Activated CD8-positive, alpha-beta memory T cell treated with anti-CD3 and anti-CD28 coated beads for 4 hours (primary cell): ENCODE measurements at places on chromosomes 12 and 14.

- DNase-seq, result no peak
Observed at GRCh38 chr14:79166171-79166570, 996.0 kb downstream of the NRXN3 start.

GRCh38 chr12:42118136-42118879 is 26.4 kb downstream of the GXYLT1 start:
- no peak for DNase-seq

DNA sequence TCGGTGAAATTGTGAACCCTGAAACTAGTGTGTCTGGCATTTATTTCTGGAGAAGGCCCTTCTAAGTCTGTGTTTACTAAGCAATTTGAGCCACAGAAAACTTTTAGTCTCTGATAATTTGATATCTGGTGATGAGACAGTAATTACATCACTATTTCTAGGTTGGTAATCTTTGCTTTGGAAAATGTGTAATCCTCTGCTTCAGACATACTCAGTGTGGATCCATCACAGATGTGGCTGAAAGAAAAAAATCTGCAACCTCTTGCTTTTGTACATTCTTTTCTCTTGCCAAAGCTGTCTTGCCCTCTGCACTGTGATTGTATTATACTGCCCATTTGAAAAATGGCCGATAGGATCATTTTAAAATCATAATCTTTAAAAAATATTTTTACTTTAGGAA is 78.1 kb downstream of the PELI2 start:
- no peak for DNase-seq

DNA sequence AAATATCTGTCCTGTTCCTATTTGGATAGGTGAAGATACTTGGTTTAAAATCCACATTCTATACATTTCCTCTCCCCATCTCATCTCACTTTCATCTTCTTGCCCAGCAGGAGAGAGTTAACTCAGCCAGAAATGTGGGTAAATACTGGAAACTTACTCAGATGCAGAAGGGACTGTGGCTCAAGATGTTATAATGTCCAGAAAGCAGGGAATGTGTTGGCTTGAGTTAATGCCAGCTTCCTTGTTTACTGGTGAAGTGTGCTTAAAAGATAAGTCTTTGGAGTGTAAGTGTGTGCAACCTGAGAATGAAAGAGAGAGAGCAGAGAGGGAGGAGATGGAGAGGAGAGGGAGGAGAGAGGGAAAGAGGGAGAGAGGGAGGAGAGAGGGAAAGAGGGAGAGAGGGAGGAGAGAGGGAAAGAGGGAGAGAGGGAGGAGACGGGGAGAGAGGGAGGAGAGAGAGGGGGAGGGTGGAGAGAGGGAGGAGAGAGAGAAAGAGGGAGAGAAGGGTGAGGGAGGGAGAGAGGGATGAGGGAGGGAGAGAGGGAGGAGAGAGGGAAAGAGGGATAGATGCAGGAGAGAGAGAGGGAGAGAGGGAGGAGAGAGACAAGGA is 22.0 kb upstream of the SNRPF start:
- DNase-seq, result no peak

- no peak for DNase-seq
Observed at GRCh38 chr12:50706606-50707005, 57.3 kb upstream of the ATF1 start.

DNA sequence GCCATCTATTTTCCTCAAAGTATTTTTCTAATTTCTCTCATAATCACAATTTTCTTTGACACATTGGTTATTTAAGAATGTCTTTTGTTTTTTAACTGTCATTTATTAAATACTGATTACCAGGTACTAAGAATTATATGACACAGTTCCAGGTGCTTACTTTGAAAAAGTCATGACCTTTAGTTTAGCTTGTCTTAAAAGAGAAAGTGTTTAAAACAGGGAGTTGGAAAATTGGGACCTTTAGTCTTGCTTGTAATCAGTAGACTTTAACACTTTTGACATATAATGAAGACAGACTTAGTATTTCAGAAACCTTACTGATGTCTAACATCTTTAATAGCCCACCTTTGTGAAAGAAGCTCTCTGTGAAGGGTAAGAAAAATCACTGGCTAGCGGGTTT is 19.2 kb downstream of the CREBL2 start:
- DNase-seq, result no peak

DNA sequence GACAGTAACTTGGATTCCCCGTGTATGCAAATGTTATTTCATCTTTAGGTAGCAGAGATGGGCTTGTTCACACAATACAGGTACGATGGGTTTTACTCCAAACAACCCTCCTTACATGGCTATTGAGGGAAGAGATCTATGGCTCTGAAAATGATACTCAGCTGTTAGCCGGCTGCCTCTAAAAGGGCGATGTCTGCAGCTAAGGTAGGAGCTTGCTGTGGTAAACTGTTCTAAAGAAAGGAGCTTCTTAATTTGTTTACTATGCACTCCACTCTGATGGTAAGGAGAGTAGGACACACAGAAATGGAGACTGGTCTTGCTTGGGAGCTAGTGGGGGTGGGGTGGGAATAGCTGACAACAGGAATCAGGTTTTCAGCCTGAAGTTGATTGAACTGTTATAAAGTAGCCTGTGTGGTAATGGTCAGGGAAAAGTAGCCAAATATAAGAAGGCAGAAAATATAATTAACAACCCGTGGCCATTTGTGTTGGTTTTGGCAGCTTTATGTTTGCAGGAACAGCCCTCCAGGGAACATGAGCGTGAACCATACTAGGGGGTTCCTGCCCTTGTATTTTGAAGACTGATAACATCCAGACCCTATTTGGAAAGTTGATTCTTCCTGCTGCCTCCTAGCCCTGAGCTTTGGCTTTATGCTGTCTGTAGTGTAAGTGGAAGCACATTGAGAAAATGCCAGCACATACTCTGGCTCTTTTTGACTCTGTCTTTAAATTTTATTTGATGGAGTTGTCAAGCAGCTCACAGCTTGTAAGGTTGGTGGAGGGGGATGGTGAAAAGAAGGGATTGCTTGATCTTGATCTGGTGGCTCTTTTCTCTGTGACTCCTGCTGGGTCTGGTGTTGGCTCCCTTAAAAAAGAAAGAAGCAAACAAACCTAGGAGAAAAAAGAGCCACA is 929.8 kb downstream of the DIO2 start:
- DNase-seq, result no peak

DNA sequence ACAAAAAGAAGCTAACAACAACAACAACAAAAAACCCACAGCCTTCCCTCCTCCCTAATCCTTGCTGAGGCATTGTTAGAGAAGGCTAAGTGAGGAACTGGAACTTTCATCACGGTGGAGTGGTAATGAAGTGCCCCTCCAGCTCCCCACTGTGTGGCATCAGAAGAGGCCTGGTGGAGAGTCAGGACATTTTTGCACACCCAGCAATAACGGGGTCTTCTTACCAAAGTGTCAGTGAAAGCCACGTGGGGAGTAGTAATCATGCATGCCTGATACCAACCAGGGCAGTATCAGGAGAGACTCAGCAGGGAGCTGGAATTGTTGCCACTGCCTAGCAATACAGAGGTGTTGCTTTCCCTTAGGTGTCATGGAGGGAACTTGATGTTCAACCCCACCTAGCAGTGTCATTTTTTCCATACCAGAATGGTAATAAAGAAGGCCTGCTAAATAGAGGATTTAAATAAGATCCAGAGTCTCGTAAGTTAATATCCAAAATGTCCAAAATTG is 299.7 kb upstream of the RGS6 start:
- no peak for DNase-seq

DNA sequence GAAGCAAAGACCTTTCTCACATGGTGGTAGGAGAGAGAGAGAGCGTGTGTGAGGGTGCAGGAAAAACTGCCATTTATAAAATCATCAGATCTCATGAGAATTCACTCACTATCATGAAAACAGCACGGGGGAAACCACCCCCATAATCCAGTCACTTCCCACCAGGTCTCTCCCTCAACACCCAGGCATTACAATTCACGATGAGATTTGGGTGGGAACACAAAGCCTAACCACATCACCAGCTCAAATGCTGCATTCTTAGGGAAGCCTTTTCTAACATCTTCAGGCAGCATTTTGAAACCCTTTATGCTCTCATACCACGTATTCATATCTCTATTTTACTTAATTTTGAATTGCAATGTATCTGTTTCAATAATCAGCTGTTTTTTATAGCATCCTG is 165.9 kb downstream of the TMTC3 start:
- DNase-seq, result no peak

DNA sequence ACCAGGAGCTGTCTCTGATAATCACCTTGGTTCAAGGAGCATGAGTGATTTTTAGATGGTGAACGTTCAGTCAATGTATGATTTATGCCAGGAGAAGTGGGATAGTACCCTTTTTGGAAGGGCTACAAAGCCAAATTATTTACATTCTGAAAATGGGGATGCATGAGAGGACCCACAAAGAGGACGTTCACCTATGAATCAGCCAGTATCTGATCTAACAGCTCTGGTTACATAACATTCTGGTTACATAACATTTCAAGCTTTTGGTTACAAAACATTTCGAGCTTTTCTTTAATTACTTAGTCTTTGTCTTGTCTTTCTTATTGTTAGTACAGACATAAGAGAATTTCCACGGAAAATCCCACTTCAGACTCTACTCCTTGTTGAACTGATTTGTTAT is 68.8 kb downstream of the SLCO1A2 start:
- no peak for DNase-seq

- DNase-seq, result no peak
Observed at GRCh38 chr12:114636723-114637480, 47.1 kb downstream of the TBX3 start.

GRCh38 chr12:125065021-125065918 is at the start of gene AACS:
Gene AACS, plus strand, starts transcription at chr12:125065435. Its CDS starts 150 bp downstream, at chr12:125065585.
- peak; percentile 52 for DNase-seq

DNA sequence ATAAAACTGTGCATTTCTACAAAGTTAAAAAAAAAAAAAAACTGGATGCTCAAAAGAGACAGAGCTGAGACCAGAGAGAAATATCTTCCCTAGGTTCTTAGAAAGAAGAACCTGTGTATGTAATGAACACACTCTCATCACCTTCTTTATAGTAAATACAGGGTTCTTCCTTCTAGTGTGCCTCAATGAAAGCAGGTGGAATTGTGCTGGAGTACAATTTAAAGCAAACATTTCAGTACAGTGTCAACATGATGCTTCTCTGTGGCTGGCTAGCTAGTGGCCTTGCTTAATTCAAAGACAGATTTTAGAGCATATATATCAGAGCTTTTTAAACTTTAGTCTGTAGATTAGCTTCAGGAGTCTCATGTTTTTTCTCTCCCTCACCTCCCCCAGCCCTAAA is 249.8 kb upstream of the ARHGAP5 start:
- no peak for DNase-seq

DNA sequence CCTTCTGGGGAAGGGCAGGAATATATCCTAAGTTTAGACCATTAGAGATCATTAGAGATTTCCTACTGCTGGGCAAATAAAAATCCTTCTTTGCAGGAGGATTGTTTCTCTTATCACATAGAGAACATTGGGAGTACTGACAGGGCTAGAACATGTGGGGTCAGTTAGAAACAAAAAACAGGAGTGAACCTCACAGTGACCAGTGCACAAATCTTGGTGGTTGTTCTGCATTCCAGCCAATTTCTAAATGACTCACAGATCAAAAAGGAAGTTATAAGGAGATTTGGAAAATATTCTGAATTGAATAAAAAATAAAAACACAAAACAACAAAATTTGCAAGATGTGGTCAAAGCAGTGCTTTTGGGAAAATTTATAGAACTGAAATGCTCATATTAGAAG is 118.8 kb downstream of the LLPH start:
- DNase-seq, result no peak

- no peak for DNase-seq
Observed at GRCh38 chr14:58702441-58703160, 64.8 kb downstream of the DACT1 start.

GRCh38 chr14:91065266-91065665 is 4.8 kb upstream of the RPS6KA5 start:
- DNase-seq, result no peak

GRCh38 chr12:87812681-87813080 is 216.5 kb downstream of the C12orf50 start:
- DNase-seq, result no peak

DNA sequence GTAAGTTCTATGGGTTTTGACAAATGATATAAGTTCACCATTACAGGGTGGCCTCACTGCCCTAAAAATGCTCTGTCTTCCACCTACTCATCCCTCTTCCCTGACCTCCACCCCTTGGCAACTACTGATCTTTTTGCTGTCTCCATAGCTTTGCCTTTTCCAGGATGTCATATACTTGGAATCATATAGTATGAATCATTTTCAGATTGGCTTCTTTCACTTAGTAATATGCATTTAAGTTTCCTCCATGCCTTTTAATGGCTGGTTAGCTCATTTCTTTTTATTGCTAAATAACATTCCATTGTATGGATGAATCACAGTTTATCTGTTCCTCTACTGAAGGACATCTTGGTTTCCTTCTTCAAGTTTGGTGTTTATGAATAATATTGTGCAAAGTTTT is 14.0 kb upstream of the PEX5 start:
- no peak for DNase-seq

GRCh38 chr14:76918782-76919394 is 92.7 kb downstream of the LRRC74A start:
- no peak for DNase-seq

DNA sequence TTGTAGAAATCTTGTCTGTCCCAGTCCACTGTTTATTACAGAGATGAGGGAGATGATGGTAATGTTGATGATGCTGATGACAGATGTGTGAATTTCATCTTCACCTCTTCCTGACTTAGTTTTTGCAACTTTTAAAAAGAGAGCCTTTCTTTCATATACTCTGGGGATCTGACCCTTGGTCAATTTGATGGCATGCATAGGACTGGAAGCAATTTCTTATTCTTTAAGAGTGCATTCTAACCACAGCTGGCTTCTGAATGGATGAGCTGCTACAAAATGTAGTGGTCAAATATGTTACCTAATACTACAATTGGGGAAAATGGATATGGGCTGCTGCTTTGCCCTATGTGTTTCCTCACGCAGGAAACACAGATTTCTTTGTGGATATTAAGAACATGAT is 80.8 kb downstream of the MYRFL start:
- DNase-seq, result no peak

DNA sequence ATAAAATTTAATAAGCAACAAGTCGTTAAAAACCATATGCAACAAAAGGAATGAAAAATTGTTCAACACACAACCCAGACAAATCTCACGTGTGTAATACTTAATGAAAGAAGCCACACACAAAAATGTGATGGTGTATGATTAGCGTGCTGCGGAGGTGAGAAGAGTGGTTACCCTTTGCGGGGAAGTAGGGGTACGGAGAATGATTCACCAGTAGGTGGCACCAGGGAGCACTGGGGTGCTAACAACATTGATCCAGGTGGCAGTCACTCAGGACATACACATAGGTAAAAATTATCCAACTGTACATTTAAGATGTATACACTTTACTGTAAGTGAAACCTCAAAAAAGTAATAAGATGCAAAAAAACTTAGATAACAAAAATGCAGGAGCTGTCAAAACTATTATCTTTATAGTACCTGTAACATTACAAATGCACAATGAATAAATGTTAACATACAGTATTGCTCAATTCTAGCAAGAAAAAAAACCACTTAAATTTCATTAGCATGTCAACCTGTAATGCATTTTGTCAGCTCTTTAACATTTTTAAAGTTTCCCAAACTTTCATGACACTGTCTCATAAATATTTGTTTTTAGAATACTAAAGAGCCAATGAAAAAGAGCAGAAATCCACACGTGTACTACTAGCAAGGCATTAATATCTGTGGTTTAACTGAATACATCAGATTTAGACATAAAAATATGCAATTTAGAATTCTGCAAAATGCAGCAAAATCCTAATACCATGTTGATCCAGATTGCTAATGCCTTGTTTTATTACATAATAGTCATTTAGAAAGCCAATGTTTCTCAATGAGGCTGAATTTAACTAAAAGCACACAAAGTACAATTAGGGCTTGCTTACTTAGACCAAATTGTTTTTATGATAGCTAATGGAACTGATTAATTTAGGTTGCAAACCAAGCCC is 46.7 kb downstream of the TMCC3 start:
- peak; percentile 13 for DNase-seq

GRCh38 chr12:105539735-105540134 is 209.2 kb downstream of the C12orf75 start:
- no peak for DNase-seq
